T-helper 9 cell (primary cell): ENCODE measurements at places on chromosomes 12 and 14.

- DNase-seq: no peak
Measured at GRCh38 chr12:93297032-93297431, 80.7 kb upstream of the NUDT4 start.

DNA sequence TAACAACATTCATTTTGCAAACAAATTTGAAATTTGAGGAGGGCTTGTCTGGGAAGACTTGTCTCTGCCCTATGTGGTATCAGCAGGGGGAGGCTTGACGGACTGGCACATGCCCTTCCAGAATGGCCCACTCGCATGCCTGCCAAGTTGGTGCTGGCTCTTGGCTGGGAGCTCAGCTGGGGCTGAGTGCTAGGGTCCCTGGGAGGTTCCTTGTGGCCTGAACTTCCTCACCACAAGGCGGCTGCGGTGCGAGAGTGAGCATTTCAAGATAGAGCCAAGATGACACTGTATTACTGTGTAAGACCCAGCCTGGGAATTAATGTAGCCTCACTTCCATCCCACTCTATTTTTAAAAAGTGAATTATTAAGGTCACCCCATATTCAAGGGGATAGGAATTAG, 271.6 kb upstream of the PLEKHG7 start:
- DNase-seq: no peak

DNA sequence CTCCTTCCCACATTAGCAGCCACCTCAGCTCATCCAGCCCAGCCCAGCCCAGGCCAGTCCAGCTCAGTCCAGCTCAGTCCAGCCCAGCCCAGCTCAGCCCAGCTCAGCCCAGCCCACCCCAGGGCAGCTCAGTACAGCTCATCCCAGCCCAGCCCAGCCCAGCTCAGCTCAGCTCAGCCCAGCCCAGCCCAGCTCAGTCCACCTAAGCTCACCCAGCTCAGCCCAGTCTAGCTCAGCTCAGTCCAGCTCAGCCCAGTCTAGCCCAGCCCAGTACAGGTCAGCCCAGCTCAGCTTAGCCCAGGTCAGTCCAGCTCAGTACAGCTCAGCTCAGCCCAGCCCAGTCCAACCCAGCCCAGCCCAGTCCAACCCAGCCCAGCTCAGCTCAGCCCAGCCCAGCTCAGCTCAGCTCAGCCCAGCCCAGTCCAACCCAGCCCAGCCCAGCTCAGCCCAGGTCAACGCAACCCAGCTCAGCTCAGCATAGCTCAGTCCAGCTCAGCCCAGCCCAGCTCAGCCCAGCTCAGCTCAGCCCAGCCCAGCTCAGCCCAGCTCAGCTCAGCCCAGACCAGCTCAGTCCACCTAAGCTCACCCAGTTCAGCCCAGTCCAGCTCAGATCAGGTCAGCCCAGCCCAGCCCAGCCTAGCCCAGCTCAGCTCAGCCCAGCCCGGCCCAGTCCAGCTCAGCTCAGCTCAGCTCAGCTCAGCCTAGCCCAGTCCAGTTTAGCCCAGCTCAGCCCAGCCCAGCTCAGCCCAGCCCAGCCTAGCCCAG, 63.0 kb downstream of the TMEM121 start:
- DNase-seq: no peak

- no peak for DNase-seq
Measured at GRCh38 chr12:52477651-52478050, 4.0 kb upstream of the KRT6C start.

GRCh38 chr14:86780876-86781510, 1212.0 kb downstream of the GALC start:
- no peak for DNase-seq

DNA sequence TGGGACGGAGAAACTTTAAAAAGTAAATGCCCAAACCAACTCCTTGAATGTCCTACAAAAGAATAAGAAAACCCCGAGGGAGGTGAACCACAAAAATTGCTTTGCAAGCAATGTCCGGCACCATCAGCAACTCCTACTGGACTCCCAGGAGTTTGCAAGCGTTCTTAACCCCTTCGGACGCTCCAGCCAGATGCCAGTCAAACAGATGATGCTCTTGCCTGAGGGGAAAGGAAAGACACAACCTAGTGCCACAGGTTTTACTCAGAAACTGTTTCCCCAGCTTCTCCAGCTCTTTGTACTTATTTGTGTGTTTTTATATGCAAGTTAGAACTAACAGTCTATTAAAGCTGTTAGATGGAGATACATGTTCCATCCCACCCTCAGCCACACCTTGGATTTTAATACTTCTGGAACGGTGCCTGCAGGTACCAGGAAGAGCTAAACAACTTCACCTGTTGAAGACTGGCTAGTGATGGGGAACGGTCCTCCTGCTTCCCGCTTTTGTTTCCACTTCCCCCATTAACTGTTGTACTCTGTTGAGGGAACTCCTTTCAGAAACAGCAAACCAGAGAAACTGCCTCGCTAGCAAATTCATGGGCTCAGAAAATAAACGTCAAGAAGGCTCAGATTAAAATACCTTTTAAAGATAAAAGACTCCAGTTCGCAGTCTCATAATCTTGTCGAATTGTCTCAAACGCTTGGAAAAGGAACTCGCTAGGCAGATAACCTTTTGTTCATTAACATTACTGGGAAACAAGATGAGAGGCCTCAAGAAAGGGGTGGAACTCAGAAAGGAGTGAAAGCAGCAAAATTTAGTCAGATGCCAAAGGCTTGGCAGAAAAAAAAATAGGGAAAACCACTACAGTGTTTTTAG, 1.1 kb upstream of the FERMT2 start:
- DNase-seq: no peak

DNA sequence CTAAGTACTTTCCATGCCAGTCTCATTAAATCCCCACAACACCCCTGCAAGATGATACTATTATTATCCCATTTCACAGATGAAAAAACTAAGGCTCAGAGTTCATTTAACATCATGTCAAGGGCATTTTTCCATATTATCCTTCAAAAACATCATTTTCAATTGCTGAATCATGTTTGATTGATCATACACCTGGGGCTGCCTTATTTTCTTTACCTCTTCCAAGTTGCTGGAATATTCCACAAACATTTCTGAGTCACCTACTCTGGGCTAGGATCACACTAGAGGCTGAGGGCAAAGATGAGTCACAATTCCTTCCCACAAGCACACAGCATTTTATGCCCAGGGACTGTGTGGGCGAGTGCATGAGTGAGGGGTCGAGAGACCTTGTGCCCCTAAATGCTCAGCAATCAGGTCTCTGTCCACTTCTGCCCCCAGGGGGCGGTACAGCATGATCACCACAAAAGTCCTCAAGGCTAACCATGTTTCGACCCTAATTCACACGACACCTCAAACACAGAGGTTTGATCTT, 14.1 kb upstream of the TMEM119 start:
- peak; percentile 50 for DNase-seq

DNA sequence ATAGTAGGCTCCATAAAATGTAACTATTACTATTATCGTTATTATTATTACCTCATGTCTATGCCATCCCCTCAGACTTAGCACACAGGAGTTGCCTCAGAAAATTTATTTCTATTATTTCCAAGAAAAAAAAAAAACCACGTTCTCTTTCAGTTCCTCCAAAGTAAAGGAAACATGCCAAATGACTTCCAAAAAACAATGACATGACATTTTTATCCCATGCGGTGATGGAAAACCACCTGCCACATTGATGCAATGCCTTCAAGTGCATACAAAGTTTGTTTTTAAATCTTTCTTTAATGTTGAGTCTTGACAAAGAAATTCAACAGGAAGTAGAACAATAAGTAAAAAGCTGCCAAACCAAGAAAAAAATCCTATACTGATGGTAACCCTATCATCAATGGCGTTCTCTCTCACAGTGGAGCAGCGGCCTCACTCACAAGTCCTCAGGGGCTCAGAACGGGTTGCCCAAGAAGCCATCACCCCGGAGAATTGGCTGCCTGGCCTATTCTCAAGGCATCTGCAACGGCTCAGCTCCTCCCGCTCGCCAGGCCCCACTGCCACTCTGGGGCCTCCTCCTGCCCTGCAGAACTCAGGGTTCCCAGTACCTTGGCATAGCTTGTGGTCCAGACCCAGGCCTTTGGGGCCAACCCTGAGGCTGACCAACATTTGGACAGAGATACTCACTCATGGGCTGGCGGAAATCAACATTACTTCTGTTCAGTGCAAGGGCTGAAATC, 51.9 kb downstream of the SERPINA3 start:
- no peak for DNase-seq

DNA sequence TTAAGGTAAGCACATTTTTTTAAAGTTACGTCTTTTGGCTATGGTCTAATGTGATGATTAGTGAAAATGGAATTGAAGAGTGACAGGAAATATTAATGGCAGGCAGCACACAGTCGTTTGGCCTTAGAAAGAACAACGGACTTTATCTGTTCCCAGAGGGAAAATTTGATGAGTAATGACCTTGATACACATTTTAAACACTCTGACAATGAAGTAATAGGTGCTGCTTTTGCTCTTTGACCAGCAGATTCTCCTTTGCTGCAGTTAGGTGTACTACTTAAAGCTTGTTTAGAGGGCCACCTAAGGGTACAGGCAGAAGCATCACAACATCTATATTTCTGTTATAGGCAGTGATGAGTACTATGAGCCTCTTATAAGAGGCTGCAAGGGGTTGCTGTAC, 27.1 kb upstream of the RNU6-8 start:
- DNase-seq: no peak

DNA sequence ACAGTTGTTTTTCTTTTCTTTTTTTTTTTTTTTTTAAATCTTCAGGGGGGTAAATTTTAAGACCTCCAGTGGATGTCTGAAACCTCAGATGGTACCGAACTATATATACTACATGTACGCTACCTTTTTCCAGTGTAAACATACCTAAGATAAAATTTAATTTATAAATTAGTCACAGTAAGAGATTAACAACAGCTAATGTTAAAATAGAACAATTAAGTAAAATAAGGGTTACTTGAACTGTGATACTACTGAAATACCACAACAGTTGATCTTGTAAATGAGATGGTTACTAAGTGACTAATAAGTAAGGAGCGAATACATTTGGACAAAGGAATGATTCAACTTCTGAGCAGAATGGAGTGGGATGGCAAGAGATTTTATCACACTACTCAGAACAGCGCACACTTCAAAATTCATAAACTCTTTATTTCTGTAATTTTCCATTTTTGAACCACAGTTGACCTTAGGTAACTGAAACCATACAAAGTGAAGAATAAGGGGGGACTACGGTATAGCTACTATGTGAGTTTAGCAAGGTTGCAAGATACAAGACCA, 80.5 kb upstream of the PCED1B start:
- no peak for DNase-seq

DNA sequence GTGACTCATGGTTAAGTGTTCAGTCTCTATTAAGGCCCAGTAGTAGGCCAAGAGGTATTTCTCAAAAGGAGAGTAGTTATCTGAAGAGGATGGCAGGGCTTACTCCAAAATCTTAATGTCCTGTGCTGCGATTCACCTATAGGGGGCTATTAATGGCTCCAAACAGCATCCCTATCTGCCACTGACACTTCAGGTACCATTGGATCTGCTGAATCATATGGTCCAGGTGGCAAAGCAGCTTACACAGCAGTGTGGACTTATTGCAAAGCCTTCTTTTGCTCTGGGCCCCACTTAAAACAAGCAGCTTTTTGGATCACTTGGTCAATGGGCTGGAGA, 60.8 kb upstream of the ATP2B1 start:
- DNase-seq: no peak

- no peak for DNase-seq
Measured at GRCh38 chr12:32917094-32917611, 20.6 kb upstream of the PKP2 start.

DNA sequence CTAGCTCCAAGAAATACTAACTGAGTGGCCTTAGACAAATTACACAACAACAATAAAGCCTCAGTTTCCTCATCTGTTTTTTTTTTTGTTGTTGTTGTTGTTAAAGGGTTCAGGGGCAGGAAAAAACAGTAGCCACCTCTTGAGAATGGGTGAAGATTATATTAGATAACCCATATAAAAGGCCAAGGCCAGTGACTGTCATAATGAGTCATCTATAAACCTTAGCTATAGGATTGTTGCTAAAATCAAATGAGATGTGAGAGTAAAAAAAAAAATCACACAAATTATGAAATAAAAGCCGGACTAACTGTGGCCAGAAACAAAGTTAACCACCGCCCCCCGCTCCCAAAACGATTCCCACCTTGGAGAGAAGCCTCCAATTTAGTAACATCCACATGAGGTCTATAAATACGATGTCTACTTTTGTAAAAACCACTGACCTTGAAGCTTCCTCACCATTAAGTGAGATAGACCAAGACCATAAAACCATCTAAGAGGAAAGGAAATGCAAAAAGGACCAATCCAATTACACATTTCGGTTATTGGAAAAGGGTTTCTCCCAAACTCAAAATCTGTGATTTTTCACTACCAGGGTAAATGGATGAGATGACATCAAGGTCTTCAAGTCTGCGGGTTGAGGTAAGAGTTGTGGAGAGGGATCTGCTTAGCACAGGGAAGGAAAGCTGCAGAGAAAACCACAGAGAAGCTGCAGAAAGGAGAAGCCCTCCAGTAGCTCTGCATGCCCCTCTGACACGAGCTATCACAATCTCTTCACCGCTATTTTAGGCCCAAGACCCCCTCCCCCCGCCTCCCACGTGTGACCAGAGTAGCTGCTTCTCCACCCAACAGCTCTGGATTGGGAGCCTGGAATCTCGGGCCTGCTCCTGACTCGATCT, 1.0 kb downstream of the NAA25 start:
- DNase-seq: no peak

DNA sequence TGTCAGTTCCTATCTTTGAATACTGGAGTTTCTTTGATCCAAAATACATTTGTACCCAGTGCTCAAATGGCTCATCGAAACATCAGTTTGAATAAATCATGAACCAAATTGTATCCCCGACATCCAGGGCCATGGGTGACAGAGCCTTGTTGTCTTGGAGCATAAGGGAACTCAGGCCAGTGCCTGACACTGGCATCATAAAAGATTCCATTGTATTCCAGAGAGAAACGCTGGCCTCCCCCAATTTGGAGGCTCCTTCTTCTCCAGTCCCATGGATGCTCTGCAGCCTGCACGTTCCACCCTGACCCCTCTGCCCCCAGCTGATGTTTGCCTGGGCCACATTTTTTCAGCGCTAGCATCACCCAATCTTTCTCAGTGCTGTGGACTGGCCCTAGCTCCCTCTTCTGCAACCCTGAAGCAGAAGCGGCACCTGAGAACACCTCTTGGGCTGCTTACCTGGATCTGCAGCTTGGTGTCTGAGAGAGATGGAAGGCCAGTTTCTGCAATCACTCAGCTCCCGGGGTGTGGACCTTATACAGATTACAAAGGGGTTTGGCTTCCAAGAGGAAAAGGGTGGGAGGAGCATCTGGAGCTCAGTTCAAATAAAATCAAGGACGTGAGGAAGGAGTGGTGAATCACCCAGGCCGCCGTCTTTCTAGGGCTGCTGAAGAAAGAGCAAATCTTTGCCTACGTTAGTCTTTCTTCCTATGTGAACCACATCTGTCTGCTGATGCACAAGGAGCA, at the start of gene RNASE1:
Gene RNASE1 (minus strand): TSS at position 504 of the 744 bp plus-strand sequence. CDS start 776 bp downstream, outside the sequence.
- no peak for DNase-seq

DNA sequence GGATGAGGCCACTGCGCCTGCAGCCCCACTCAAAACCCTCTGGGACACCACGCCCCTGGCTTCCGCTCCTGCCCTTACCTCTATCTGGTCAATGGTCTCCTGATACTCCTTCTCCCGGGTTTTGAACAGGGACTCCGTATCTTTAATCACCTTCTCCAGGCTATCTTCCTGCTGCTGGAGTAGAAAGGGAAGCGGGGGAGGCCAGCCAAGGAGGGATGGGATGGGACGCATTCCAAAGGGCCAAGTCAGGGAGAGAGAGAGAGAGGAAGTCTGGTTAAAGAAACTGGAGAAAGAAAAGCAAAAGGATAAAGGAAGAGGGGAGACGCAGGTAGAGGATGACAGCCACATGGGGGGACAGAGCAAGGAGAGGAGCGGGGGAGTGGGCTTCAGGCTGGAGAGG, 7.9 kb downstream of the IFFO1 start:
- no peak for DNase-seq
